ENCODE measurements at places on chromosomes 4 and X.

GRCh38 chr4:128596853-128597252 lies 212.6 kb upstream of the JADE1 start:
- DNase-seq: no peak

- no peak for DNase-seq
Measured at GRCh38 chrX:94107981-94108380, 434.0 kb downstream of the FAM133A start.

DNA sequence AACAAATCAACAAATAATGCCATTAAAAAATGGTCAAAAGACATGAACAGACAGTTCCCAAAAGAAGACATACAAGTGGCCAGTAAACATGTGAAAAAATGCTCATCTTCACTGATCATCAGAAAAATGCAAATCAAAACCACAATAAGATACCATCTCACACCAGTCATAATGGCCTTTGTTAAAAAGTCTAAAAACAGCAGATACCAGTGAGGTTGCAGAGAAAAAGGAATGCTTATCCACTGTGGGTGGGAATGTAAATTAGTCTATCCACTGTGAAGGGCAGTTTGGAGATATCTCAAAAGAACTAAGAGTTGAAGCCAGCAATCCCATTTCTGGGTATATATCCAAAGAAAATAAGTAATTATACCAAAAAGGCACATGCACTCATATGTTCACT lies 668.1 kb upstream of the CPEB2 start:
- DNase-seq: no peak

GRCh38 chr4:80371046-80371445 lies 35.5 kb downstream of the CFAP299 start:
- no peak for DNase-seq

GRCh38 chr4:3269105-3269927 lies 20.4 kb downstream of the MSANTD1 start:
- no peak for DNase-seq

- no peak for DNase-seq
Measured at GRCh38 chr4:122552898-122553297, 68.0 kb downstream of the IL21 start.

GRCh38 chr4:54390670-54391069 lies 161.6 kb downstream of the PDGFRA start:
- DNase-seq: no peak

DNA sequence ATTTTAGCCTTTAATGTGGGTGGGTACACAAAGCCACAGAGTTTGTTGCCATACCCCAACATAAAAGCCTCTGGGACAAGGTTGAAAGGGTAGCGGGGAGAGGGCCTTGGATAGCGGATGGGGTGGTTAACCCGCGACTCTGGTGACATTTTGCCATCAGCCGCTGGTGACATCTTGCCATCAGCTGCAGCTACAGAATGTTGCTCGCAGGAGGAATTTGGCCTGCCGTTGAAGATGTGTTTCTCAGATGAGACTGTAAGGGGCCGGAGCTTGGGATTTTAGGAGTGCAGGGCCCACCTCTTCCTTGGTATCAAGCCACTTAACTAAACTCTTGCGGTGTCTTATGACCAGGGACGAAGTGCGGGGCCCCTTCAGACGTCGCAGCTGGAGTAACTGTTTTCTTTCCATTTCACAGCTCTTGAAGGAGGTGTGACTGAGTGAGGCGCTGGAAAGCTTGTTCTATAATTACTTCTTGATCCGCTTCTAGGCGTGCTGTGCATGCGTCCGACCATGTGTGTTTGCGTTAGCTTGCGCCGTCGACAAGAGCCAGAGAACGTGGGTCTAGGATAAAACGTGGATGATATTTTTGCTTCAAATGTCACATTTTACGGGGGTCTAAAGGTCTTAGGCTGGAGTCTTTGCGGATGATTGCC lies 820 bp upstream of the RASL11B start:
- DNase-seq: no peak

DNA sequence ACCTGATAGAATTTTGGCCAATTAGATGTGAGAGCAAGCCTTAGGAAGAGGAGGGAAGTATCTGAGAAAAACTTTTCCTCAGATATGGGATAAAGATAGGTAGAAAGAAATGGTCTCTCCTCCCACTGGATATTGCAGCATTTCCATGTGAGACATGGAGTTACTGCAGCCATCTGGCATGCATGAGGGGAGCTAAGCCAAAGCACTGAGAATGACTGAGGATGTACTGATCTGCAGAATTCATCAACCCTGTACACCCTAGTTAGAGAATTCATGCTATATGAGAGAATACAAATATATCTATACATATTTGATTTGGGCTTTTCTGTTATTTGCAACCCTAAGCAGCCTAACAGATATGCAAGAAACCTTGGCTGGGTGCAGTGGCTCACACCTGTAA lies 52.5 kb upstream of the RPL34 start:
- DNase-seq: no peak

GRCh38 chrX:134161162-134161561 lies 75.8 kb upstream of the CCDC160 start:
- DNase-seq: no peak

DNA sequence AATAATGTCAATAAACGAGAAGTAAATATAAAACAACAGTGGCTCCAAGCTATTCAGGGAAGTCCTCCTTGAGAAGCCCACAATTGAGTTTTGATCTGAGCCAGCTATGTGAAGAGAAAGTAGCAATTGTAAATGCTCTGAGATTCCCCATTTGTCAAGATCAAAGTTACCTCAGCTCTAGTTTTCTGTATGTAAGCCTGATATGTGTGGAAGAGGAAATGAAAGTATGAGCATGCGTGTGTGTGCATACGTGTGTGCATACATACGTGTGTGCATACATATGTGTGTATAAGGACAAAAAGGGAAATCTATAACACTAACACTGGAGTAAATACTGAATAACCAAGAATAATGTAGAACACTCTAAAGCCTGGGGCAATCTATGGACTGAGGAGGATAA lies 130.3 kb downstream of the SCFD2 start:
- no peak for DNase-seq

DNA sequence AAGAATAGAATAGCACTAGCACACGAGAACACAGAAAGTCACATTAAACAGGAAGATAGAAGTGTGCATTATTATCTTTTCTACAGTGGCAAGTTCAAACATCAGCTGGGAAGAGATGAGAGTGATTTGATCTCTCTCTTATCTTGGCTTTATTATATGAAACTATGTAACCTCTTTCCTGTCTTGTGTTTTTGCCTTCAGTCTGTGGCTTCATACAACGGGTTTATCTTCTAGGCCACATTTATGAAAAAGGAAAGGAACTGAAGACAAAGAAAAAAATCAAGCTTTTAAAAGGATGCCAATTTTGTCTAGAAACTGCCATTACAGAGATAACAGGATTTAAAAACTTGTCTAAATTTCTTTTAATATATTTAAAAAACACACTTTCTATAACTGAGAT lies 983.6 kb downstream of the RPA4 start:
- DNase-seq: no peak

GRCh38 chr4:3107691-3108121 lies 33.2 kb downstream of the HTT start:
- no peak for DNase-seq

- no peak for DNase-seq
Measured at GRCh38 chr4:17272154-17272553, 239.7 kb downstream of the QDPR start.

DNA sequence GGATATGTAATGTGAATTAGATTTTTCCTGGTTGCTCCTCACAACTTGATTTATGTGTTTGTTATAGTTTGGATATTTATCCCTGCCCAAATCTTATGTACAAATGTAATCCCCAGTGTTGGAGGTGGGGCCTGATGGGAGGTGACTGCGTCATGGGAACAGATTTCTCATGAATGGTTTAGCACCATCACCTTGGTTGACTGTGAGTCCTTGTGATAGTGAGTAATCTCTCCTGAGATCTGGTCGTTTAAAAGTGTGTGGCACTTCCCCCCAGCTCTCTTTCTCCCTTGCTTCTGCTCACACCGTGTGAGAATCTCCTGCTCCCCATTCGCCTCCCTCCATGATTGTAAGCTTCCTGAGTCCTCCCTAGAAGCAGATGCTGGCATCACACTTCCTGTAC lies 2.2 kb downstream of the MID2 start:
- no peak for DNase-seq

GRCh38 chr4:148375584-148375983 lies 66.6 kb downstream of the NR3C2 start:
- DNase-seq: no peak

DNA sequence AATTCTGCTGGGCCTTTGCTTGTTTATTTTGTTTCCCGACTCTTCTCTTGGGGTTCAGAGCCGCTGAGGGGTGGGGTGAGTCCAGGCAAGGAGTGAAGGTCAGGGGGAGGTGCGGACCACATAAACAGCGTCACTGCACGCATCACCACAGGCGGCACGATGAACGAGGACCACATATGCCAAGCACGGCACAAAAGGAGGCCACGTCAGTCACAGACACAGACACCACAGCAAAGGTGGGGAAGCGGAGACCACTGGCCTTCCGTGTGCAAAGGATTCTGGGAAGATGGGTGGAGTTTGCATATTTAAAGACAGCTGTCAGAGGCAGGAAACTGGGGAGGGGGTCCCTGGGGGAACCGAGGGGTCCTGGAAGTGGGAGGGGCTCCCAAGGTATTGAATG lies 10.3 kb upstream of the TIMP1 start:
- DNase-seq: no peak

DNA sequence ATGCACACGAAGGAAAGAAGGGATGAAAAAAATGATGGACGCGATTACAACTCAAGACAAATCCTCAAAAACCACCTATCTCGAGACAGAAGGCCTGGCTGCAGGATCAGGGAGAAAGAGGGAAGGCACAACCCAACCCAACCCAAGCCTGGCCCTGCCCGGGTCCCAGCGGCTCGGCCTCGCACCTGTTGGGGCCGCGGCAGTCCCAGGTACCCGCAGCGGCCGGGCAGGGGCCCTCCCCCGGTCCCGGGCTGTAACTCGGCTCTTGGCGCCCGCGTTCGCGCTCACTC lies 464 bp downstream of the RASGEF1B start:
- DNase-seq: no peak

- no peak for DNase-seq
Measured at GRCh38 chr4:121226362-121226761, 62.2 kb upstream of the TNIP3 start.

DNA sequence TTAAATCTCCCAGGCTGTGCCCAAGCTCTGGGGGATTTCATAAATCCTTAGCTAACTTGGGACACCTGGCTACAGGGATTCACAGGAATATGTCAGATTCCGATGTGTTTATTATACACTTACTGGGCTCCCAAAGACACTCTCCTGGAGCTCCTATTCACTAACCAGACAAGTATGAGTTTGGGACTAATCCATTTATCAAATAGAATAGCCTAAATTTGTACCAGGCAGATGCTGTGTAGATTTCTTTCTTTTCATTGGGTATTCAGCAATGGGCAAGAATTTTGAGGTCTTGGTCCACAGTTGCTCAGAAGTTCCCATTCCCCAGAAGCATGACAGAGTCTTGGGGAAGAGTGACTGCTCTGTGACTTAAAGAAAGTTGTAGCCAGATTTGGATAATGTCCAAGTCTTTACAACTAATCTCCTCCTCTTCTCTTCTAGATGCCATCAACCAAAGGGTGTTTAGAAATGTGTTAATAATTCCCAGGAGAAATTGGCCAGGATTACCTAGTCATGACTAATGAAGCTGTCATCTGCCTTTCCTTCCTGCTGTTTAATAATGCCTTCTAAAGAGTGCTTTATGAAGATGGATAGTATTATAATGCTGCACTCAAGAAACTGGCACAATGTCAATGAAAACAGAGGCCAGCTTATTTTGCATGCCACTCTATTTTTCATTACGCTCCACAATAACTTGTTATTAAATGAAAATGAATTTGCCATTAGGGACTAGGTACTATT lies 120.9 kb downstream of the CHIC2 start:
- DNase-seq: no peak

DNA sequence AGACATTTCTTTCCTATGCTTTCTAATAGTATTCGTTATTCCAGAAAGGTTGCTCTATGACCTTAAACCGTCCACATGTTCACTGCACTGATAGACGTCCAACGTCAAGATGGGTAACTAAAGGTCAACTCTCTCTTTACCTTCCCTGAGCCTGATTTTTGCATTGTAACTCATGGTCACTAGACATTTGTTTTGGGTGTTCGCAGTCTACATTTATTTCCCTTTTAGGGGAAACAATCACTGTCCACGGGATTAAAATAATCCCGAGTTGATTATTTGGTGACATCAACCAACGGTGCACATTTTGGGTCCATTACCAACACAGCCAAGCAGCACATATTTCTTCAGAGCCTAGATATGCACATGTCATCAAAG lies 540 bp upstream of the HADH start:
- no peak for DNase-seq

DNA sequence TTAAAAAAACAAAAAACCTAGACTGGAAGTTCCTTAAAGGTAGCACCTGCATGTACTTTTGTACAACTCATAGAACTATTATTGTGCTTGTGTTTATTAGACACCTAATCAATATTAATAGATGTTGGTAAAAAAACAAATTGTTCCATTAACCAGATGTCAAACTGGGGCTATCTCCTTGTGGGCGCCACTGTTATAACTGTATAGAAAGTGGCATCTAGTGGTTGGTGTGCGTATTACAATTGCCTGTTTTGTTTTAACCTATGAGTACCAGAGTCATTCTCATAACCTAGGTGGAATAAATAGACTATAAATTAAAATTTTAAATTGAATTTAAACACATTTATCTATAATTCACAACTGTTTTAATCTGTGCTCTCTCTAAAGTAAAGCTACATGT lies 97.4 kb downstream of the COL4A5 start:
- no peak for DNase-seq

DNA sequence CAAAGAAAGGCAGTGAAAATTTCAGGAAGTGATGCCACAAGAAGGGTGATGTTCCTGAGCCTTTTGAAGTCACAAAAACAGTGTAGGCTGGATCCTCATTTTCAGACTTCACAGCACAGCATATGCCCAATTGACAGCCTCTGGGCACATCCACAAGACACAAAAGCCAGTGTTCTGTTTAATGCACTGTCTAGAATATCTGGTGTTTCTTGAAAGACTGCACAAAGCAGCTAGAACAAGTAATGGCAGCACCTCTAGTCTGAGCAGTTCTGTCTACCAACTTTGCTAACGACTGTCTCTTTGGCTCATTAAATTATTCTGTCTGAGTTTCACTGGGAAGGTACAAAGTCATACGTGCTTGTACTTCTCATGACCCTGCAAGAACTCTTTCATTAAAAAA lies 417.1 kb upstream of the GALNT7 start:
- no peak for DNase-seq

DNA sequence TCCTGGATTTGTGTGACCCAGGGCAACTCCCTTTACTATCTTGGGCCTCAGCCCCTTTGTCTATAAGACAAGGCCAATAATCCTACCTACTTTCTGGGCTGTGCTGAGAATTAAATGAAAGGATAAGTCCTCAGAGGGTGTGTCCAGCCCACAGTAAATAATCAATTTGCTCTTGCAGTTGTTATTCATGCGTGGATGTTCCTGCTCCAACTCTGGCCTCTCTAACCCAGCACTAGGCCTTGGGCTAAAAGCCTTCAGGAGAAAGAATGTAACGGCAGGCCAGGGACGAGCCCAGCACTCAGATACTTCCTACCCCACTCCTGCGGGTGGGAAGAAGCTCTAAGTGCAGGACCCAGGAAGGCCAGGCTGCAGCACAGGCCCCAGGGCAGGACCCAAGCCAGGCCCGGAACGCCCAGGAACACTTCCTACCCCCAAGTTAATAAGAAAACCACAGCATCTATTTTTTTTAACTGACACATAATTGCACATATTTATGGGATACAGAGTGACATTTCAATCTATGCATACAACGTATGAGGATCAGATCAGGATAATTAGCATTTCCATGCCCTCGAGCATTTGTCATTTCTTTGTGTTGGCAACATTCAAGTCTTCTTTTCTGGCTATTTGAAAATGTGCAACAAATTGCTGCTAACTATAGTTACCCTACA lies 179.6 kb upstream of the RBPJ start:
- no peak for DNase-seq

- DNase-seq: no peak
Measured at GRCh38 chr4:159197260-159197884, 94.5 kb downstream of the RAPGEF2 start.
